ENCODE measurements at places on chromosomes 7 and 10.
A peak's percentile ranks its signal among the peaks of the same experiment; 100 is the strongest.

- DNase-seq = no peak
These were observed 57.1 kb upstream of the IGFBP3 start for GRCh38 chr7:45978010-45978681.

DNA sequence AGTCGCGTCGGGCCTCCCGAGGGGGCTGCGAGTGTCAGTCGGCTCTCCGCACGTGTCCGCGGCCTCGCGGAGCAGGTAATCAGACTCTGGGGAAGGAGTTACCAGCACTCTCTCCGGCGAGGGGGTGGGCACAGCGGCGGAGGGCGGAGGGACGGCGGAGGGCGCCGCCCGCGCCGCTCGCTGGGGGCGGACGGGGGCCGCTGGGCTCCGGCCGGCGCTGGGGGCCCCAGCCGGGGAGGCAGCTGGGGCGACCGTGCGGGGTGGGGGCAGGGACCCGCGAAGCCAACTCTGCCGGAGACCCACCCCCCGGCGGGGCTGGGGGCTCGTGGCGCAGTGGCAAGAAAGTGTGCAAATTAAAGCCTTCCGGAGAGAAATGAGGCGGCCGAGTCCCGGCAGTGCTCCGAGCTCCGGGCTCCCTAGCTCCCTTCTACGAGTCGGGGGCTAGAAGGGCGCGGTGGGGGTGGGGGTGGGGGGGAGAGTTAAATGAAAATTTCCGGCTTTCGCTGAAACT lies at the start of gene CDK6:
Gene CDK6, minus strand, starts transcription at position 85 of the 511 bp plus-strand sequence. CDS start 3,250 bp downstream, outside the sequence.
- peak; percentile 66 for DNase-seq

GRCh38 chr7:75663302-75663907 lies 75.3 kb downstream of the HIP1 start:
- no peak for DNase-seq

GRCh38 chr7:132897093-132897687 lies 184.7 kb downstream of the CHCHD3 start:
- no peak for DNase-seq

- DNase-seq = no peak
These were observed 66.9 kb upstream of the FHIP2A start for GRCh38 chr10:114754445-114755320.

DNA sequence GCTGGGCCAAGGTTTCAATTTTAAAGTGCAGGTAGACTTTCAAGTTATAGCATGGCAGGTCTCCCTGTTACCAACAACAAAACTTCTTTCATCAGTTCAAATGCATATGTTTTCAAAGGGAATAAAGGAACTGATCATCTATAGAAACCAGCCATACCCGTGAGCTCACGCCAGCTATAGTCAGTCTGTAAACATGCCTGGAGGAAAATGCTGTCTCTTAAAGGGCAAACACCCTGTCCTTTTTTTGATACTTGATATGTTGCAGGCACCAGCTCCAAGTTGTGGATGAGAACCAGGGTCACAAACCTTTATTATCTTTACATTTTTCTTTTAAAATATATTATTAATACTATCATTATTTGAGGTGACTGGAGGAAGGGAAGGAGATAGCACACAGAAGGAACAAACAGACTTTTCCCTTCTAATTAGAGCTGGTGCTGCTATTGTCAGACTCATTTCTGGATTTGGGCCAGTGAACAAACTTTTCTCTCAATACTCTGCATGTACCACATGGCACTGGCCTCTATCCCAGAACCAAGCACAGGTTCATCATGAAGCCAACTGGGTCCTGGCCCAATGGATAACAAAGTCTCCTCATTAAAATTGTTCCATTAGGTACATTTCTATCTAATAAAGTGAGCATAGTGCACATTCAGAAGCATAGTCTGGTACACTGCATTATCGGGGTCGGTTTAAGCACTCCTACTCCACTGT lies 1102.4 kb downstream of the SORCS3 start:
- DNase-seq = no peak

- DNase-seq = no peak
These were observed 665.0 kb upstream of the FOXK1 start for GRCh38 chr7:4017081-4017480.

GRCh38 chr7:71239586-71240268 lies 107.8 kb downstream of the GALNT17 start:
- no peak for DNase-seq

GRCh38 chr7:43785420-43785819 lies 26.9 kb downstream of the BLVRA start:
- DNase-seq = no peak

- peak; percentile 73 for DNase-seq
These were observed 29.8 kb downstream of the C10orf67 start for GRCh38 chr10:23314835-23315239.

GRCh38 chr7:94030634-94031033 lies 26.5 kb upstream of the BET1 start:
- DNase-seq = no peak

- DNase-seq = no peak
These were observed 72.3 kb downstream of the PRPF18 start for GRCh38 chr10:13658871-13659685.

- no peak for DNase-seq
These were observed 520.2 kb upstream of the ZWINT start for GRCh38 chr10:56881218-56881617.

GRCh38 chr7:123494193-123494796 lies 40.1 kb downstream of the IQUB start:
- peak; percentile 59 for DNase-seq

DNA sequence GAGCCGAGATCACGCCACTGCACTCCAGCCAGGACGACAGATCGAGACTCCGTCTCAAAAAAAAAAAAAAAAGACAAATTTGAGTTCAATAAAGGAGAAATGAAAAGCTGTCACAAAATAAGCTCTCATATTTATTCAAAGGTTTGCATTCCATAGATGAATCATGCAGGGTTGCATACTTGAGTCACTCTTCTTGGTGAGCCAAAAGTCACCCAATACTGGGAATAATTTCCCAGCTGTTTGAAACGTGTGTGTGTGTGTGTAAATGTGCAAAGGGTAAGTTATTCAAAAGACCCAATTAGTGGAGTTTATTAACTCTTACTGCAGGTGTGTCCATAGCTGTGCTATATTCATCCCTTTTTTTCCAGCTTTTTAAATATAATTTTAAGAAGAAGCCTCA lies 297.7 kb downstream of the CCDC3 start:
- DNase-seq = no peak

DNA sequence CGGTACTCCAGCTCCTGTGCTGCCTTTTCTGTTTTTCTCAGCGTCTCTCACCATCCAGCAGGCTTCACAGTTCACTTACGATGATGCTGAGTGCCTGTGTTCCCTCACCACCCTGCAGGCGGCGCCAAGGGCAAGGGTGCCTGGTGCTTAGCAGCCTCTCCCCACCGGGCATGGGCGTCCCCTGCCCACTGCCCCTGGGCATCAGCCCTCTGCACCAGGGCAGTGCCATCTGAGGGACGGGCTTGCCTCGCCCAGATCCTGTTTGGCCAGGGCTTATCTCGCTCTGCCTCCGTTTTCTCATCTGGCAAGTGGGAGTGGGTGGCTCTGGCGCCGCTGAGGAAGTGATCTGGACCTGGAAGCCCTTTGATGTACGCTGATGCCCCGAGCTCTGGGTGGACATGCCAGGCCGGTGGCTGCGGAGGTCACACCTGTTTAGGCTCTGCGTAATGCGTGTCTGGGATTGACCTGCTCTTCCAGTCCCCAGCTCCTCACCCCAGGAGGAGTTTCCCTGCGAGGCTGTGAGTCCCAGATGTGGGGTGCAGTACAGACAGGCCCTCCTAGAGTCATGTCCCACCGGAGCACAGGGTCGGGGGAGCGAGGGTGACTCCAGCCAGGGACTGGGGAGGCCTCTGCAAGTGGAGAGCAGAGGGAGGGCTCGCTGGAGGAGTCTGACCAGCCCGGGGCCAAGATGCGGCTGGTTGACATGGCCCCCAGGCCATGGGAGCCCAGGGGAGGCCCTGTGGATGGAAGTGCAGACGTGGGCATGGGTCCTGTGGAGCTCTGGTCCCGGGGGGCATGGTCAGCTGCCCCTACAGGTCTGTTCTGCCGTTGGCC lies 11.8 kb downstream of the TTYH3 start:
- DNase-seq = no peak

DNA sequence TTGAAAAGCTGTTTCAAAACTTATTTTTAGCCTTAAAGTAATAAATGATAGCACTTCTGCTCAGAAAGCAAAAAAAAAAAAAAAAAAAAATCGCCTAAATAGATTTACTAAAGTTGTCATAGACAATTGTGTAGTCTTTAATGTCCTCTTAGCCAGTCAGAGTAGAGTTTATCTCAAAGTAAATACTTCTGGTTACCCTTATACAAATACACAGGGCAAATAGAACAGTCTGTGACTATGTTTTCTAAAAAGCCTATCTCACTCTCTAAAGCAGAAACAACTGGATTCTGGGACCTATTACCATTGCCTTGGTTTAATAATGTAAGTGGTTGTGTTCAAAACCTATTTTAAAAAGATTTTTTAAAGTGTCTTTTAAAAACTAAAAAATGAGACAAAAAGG lies 156.2 kb upstream of the THSD7A start:
- DNase-seq = no peak

All from CD4-positive, alpha-beta T cell treated with Interleukin-2 at 100 ng/mL for 4 hours (primary cell).